Tibial nerve (tissue), 4 donors: ENCODE measurements at places on chromosomes 12 and 14. TPM values are rescaled to one million over a fixed set of nuclear protein-coding genes. Genes with fewer than 3 reads are reported as not detected.

PTPRB gene
- total RNA-seq, result 28.4 TPM

SLC25A47 gene
- not detected for total RNA-seq

PDZRN4 gene
- 22.8 TPM for total RNA-seq

GRCh38 chr14:51095854-51096823, 1.2 kb upstream of the TRIM9 start:
- no peaks in the 10 kb centered on the region for H3K36me3 ChIP-seq
- peaks cover 17% of the 10 kb centered on the region for H3K27me3 ChIP-seq
- peak overlapping the region; percentile 63 for H3K4me3 ChIP-seq
- peak overlapping the region; percentile 88 for H3K27ac ChIP-seq
